Effector memory CD4-positive, alpha-beta T cell (primary cell): ENCODE measurements at places on chromosomes 1 and 21.

DNA sequence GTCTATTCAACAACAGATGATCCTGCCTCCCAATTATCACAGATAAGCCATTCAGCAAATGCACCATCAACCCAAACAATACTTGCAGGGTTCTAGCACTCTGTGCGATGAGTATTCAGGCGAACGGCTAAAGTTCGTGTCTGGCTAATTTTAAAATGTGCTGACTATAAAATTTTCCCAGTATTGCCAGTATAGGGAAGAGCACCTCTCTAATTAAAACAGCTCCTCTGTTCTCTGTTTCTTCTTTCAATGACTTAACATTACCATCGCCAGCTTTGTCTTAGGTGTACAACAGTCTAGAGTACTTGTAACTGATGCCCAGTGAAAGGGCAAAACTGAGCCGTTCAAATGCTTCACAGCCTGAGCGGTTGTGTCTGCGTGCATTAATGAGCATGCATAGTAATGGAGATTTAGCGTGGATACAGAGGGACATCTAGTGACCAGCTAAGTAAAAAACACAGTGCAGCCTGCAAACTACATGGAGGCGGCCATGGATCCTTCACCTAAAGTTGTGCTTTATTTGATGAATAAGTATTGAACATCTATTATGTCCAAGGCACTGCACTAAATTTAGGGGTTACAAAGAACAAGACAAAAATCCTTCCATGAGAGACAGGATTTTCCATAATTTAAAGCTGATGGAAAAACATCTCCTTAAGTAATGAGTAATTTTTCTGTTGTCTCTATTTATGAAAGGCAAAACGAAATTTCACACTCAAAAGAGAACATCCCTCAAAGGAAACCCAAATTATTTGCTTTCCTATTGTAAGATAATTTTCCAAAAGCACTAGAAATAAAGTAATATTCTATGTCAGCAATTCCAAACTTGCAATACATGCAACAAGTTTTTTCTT is 120.0 kb downstream of the SETD4 start:
- no peak for DNase-seq

GRCh38 chr1:165143437-165144065 is 213.0 kb downstream of the LMX1A start:
- no peak for DNase-seq

GRCh38 chr21:34582506-34583150 is 32.3 kb downstream of the RCAN1 start:
- DNase-seq = no peak

DNA sequence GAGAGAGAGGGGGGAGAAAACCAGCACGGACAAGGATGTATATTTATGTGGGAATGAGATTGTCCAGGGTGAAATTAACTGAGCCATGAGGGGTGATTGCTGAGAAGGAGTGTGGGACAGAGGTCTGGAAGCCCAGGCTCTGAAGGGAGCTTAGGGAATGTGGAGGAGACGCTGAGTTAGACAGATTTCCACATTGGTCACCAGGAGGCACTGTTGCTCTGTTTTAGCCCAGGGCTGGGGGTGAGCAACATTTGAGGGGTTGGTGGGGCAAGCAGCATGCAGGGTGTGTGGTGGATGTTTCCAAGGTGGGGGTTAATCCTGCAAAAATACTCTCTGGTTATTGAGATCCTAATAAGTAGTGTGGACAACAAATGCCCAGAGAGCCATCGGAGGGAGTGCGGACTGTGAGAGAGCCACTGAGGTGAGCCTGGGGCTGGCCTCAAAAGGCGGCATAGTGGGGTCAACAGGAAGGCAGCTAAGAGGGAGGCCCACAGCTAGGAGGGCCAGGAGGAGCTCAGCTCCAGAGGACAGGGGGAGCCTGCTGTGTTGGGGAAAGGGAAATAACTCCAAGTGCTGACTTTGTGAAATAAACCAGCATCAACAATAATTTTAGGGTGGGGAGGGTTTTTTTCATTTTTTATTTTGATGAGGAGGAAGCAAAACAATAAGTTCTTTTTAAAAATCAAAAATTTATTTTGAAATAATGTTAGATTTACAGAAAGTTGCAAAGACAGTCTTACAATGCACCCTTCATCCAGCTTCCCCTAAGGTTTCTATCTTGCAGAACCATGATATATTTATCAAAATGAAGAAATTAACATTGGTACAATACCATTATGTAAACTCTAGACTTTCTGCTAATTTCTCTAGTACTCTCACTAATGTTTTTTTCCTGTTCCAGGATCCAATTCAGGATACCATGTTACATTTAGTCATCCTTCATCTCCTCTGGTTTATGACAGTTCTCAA is 82.8 kb upstream of the CD34 start:
- no peak for DNase-seq

DNA sequence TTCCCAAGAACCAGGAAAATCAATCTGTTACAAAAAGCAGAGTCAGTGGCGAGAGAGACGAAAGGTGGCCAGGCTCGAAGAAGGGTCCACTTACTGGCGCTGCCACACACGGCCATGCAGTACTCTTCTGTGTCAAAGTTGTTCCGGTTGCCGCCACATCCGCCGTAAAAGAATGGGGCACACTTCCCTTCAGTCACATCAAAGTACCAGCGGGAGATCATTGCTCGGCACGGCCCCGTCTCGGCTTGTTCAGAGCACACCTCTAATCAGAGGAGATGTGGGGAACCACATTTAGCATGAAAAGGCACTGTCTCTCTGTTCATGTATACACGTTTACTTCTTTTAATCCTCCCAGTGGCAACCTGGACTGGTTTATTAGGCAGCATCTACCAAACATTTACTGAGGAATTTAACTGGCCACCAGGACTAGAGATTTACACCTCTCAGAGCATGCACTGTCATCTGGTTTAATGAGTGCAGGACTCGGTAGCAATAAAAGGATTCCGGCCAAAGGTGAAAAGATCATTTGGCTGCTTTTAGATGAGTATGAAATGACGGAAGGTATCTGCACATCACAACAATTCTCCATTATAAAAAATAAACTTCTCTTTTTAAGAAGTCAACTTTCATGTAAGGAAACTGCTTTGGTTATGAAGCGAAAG is 170.5 kb downstream of the APP start:
- DNase-seq = no peak

DNA sequence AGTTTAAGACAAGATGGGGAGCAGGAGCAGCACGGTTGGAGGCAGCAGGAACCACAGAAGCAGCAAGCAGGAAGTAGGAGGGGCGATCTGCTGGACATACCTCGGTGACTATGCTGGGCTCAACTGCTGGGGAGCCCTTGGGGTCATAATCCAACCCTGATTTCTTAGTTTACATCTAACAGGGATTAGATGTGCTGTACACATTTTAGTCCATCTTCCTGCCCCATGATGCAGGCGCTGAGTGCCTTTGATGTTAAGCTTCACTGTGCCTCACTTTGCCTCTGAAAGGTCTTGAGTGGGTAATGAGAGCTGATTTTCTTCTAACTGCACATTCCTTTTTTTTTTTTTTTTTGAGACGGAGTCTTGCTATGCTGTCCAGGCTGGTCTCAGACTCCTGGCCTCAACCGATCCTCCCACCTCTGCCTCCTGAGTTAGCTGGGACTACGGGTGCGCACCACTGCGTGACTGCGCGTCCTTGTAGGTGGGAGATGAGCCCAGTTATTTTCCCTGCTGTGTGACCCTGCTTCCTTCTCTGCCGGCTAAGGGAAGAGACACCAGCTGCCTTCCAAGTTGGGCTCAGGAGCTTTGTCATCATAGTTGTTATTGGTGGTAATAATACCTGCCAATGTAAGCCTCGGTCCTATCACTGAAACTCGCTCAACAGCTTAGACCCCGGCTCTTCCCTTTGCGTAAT is 1.1 kb upstream of the RCAN3 start:
- peak; percentile 27 for DNase-seq

DNA sequence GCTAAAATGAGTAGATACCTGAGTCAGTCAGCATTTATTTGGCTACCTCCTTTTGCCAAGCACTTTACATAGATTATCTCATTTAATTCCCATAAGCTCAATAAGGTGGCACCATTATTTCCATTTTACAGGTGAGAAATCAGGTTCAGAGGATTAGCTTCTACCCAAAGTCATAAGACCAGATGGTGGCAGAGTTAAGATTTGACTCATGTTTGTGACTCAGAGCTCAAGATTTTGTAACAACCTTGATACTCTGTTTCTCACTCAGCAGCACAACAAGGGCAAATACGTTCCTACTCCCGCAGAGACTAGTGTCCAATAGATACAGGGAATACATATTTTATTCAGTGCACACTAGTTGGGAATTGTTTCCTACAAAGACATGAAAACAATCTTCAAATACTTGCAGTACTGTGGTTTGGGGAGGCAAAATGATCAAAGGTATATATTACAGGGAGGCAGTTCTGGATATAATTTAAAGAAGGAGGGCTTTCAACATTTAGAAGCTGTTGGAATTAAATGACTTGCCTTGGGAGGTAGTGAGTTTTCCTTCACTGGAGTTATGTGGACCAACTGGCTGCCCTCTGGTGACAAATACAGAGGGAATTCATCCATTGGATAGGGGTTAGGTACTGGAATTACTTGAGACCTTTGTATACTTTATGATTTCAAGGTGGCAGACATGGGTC is 3.6 kb downstream of the LEPR start:
- DNase-seq = no peak

GRCh38 chr1:221509575-221510355 is 232.1 kb downstream of the DUSP10 start:
- no peak for DNase-seq

GRCh38 chr1:59880735-59881134 is 45.8 kb downstream of the CYP2J2 start:
- DNase-seq = no peak

GRCh38 chr1:72018562-72018961 is 263.8 kb downstream of the NEGR1 start:
- no peak for DNase-seq

- peak; percentile 5 for DNase-seq
Measured at GRCh38 chr1:52633291-52633754, 355 bp downstream of the SHISAL2A start.

DNA sequence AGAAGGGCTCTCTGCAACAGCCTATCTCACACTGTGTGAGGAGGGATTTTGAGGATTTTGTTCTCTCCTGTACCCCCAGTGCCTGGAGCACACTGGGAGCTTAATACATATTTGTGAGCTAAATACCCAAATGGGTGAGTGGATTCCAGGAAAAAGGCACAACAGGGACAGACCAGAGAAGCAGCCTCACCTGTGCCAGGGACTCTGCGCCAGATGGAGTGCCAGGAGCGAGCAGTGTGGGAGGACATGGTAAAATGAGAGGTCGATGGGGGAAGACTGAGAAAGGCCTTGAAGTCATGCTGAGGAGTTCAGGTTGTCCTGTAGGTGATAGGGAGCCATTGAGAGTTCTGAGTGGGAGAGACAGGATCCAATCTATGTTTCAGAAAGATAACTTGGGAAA is 11.0 kb upstream of the KCNA2 start:
- DNase-seq = no peak

DNA sequence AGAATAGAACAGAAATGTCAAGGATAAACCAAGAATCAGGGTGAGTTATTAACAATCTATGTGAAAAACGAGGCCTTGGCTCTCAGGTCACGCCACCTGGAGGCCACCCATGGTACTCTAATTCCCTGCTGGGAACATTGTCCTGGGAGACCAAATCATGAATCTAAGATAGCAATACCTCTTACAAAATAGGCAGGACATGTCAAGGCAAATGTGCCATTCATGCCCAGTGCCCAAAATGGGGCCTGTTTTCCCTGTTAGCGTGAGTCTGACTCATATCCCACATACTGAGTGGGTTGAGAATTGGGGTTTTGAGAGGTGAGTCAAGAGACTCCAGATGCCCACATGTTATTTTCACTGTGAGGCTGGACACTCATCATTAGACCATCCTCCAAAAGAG is 380.8 kb downstream of the HHIPL2 start:
- DNase-seq = no peak

GRCh38 chr1:238628110-238628509 is 737.4 kb upstream of the ZP4 start:
- no peak for DNase-seq

DNA sequence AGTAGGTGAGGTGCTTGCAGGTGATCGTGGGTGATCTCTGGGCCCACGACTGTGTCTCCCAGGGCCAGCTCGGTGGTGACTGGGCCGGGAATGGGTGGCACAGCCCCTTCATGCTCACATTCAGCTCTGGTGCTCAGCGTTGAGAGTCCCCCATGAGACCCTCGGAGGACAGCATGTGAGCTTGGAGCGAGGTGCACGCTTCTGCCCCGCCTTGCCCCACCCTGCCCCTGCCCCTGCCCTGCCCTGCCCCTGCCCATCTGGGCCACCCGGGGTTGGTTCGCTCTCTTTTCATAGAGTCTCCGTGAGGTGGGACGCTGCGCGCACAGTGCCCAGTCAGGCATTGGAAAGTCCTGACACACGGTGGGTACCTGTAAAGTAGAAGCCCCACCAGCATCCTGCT is 75.3 kb upstream of the ACTL8 start:
- no peak for DNase-seq

- no peak for DNase-seq
Measured at GRCh38 chr1:104380003-104380402, 630.3 kb downstream of the AMY1C start.

DNA sequence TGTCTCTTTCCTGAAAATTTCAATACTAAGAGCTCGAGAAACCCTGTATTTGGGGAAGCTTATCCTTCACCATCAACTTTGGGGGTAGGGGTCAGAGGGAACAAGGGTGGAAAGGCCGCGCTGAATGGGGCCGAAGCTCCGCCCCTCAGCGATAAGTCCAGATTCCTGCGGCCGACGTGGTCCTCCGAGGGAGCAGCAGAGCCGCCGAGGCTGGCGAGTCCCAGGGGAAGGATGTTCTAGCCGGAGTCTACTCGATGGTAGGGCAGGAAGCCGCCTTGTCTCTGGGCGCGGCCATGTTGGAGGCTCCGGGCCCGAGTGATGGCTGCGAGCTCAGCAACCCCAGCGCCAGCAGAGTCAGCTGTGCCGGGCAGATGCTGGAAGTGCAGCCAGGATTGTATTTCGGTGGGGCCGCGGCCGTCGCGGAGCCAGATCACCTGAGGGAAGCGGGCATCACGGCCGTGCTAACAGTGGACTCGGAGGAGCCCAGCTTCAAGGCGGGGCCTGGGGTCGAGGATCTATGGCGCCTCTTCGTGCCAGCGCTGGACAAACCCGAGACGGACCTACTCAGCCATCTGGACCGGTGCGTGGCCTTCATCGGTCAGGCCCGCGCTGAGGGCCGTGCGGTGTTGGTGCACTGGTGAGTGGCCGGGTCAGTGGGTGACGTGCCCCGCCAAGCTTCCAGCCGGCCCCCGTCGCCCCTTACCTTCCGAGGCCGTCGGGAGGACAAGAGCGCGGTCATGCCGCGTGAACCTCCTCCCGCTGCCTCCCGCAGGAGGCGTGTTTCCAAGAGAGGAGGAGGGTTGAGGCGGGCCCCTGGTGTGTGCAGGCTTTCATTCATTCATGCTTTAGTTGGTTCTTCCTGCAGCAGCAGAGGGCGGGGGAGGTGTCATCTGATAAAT is at the start of gene DUSP12:
Gene DUSP12, plus strand, starts transcription at position 278 of the 899 bp plus-strand sequence. Its CDS starts 16 bp downstream, at position 294.
- peak; percentile 66 for DNase-seq

GRCh38 chr1:98296681-98297080 is 364.8 kb upstream of the SNX7 start:
- DNase-seq = no peak
